ENCODE measurements at places on chromosomes 3 and 15.

DNA sequence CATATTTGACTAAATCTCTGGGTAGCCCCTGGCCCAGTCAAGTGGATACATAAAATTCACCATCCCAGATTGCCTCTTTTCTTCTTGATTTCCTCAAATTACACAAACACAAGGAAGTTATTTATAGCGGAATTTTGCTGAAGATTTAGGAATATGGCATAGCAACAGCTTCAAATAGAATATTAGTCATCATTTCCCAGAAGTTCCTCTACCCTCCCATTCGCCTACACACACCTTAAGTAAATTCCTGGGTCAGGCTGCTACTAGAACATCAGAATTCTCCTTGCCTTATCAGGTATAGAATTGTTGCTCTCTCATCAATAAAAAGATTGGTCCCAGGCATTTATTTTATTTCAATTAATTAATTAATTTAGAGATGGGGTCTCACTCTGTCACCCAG lies 31.6 kb downstream of the MESD start:
- no peak for DNase-seq

DNA sequence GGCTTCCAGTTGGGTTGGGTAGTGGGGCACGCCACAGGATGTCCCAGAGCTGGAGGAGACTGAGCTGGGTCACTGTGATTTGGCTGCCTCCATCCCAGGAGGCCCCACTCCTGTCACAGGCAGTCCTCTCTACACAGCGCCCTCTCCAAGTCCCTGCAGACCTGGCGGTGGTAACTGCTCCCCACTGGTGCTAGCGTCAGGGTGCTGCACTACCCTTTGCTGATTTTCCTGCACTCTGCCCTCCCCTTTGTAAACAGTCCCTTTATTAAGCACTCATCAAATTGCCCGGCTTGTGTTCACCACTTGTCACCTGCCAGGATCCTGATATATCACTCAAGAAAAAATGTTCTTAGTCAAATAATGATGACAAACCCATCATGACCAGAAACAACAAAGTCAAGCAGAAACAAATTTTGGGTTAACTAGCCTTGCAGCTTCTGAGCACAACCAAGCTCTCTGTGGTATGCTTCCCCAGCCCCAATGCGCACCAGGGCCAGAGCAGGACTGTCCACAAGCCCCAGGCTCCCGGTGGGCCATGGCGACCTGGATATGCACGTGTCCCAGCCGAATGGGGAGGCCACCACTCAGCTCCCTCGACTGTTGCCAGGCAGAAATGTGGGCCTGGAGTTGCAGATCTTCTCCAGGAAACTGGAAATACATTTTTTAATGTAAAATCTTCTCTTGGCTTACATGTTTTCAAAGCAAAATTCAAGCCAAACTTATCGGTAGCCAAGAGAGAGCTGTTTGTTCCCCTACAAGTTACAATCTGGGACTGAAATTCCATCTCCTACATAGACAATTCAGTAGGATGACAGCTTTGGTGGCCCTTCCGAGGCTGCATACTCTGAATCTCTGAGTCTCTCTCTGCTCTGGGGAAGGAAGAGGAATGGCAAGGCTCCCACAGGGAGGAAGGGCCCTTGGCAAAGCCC lies 24.5 kb downstream of the MEGF11 start:
- DNase-seq: no peak

- DNase-seq: no peak
These were observed 141.7 kb downstream of the IL5RA start for GRCh38 chr3:2968475-2968874.

- no peak for DNase-seq
These were observed 883 bp downstream of the MAGEF1 start for GRCh38 chr3:184710870-184711492.

GRCh38 chr3:134852132-134852531 lies 57.1 kb downstream of the EPHB1 start:
- DNase-seq: no peak

- no peak for DNase-seq
These were observed 115.9 kb downstream of the EEFSEC start for GRCh38 chr3:128269006-128269775.

GRCh38 chr3:50272911-50273688 lies 4.2 kb downstream of the SEMA3B start:
- peak; percentile 63 for DNase-seq

- no peak for DNase-seq
These were observed 172.2 kb downstream of the ATP10A start for GRCh38 chr15:25690673-25691543.

- no peak for DNase-seq
These were observed 133.7 kb downstream of the FOXB1 start for GRCh38 chr15:60137711-60138396.

DNA sequence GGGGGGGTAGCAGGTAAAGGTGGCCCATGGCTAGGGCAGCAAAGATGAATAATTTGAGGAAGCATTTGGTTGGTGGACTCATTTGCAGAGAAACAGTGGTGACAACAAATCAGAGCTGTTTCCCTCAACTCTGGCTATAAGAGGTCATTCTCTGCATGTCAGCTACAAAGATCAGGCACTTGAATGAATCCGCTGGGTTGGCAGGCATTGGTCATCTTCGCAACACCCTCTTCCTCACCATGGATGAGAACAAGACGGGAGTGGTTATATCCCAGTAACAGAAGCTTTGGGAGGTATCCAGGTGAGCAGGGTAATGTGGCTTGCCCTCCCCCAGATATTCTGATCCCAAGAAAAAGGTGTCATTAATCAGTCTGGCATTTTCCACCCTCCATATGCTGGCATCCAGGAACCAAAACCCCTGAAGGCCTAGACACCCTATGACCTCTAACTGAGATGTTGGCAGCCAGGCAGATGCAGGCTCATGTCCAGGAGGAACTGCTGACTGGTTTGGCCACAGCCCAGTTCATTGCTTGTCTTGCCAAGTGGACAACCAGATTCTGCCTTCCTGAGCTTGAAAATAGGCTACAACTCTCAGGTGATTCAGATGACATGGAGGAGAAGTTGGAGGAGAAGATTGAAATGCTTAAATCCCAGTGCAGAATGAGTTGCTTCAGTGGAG lies 108.9 kb upstream of the TRIM42 start:
- DNase-seq: no peak

GRCh38 chr3:50202353-50203112 lies 2.5 kb upstream of the SLC38A3 start:
- DNase-seq: no peak

DNA sequence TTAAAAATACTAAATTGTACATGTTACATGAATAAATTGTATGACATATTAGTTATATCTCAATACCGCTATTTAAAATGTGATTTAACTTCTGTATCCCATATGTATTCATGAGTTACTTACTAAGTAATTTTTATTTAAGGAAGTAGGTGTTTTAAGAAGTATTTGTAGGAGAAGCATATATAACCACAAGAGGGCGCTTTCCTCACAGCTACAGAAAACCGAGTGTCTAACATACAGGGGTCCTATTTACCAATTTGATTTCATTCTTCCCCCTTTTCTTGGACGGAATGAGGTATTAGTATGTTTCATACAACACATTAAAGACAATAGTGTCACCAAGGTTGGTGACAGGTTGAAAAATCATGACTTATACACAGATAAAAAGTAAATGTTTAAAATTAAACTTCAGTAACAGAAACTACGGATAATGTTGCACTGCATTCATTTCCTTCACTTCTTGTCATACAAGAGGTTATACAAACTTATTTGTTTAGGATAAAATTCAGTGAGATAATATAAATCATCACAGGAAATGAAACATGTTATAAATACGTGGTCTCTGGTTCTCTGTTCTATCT lies 253.6 kb downstream of the MAGI1 start:
- DNase-seq: no peak

DNA sequence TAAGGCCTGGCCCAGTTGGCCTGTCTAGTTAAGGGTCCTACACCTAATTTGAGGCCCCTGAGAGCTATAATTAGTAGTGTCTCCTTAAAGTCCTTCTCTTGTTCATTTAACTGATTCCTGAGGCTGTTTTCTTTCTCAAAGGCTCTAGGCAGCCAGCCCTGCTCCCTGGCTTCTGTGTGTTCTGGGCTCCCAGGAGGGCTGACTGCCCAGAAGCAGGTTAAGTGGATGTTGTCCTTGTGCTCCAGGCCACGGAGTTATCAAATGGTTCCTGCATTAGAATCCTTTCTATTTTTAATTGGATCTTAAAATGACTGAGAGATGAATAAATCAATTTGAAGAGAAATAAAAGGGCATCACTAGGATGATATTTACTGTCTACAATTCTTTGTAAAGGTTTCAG lies 140.0 kb downstream of the SNRK start:
- DNase-seq: no peak

DNA sequence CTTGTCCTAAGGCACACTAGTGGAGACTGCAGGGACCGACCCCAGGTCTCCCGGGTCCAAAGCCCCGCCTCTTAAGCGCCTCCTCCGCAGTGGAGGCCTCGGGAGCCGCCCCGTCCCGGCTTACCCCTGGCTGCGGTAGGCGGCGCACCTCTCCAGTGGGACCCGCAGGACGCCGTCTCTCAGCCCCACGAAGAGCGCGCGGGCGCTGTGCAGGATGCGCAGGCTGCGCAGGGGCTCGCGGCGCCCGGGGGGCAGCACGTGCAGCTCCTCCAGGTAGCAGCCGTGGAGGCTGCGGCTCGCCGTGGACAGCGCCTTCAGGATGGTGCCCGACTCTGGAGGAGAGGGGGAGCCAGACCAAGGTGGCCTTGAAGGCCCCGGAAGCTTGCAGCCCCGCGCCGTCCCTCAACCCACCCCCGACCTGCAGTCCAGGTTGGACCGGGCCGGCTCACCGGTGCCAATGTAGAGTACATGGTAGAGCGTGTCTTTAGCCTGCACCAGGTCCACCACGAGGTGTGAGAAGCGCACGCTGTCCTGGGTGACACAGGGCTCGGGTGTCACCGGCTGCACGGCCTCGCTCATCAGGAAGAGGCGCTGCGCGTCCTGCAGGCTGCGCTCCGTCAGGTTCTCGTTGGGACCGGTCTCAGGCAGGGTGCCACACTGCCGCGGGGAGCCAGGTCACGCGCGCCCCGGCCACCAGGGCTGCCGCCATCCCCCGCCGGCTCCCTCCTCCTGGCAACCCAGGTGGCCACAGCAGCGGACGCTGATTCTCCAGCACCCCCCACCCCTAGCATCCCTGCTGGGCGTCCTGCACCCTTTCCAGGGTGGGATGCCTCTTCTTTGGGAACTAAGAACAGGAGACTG lies 105.5 kb downstream of the SEMA5B start:
- no peak for DNase-seq

DNA sequence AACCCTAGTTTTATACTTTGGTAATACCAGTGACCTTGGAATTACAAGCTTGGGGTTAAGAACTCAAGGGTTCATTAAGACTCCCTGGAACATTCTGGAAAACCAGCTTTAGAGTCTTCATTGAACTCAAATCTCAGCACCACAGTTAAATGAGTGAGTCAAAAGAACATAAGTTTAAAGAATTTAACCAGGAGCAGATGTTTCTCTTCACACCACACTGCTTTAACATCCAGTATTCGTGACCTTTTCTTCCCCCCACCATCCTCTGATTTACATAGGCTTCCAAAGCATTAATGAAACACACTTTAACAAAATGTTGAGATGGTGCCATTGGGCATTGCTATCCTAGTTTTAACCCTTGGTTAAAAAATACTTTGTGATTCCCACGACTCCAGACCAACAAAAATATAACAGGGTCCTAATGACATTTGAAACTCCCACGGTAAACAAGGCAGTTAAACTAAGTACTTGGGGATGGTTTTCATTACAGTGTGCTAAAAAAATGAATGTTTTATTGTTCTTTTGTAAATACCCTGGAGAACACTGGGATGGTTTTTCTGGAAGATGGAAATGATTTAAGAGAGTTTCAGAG lies 123.9 kb downstream of the OXNAD1 start:
- DNase-seq: no peak

DNA sequence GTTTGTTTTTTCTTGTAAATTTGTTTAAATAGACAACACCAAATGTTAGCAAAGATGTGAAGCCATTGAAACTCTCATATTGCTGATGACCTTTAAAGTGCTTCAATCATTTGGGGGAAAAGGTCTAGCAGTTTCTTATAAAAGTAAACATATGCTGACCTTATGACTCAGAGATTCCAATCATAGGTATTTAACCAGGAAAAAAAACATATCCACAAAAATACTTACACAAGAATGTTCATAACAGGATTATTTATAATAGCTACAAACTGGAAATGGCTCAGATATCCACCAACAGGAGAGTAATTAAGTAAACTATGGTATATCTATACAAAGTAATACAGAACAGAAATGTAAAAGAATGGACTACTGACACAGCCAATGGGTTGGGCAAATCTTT lies 27.1 kb upstream of the RORA start:
- no peak for DNase-seq

- DNase-seq: no peak
These were observed 171.9 kb downstream of the FAM43A start for GRCh38 chr3:194857469-194858113.

GRCh38 chr15:67105065-67105951 lies 39.9 kb downstream of the SMAD3 start:
- no peak for DNase-seq

DNA sequence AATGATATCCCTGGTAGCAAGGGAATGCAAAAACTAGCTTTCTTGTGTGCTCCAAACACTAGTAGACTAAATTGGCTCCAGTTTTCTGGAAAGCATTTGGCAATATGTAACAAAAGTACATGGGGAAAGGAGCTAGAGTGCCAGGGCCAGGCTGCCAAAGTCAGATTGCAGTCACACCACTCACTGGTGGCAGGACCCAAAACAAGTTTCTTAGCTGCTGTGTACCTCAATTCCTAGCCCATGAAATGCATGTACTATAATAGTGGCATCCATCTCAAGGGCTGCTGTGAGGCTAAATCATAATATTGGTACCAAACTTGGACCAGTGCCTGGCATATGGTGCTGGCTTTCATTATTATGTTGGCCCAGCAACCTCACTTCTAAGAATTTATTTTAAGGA lies 49.3 kb downstream of the CLDN18 start:
- no peak for DNase-seq

GRCh38 chr3:140712301-140712700 lies 34.4 kb downstream of the TRIM42 start:
- DNase-seq: no peak

DNA sequence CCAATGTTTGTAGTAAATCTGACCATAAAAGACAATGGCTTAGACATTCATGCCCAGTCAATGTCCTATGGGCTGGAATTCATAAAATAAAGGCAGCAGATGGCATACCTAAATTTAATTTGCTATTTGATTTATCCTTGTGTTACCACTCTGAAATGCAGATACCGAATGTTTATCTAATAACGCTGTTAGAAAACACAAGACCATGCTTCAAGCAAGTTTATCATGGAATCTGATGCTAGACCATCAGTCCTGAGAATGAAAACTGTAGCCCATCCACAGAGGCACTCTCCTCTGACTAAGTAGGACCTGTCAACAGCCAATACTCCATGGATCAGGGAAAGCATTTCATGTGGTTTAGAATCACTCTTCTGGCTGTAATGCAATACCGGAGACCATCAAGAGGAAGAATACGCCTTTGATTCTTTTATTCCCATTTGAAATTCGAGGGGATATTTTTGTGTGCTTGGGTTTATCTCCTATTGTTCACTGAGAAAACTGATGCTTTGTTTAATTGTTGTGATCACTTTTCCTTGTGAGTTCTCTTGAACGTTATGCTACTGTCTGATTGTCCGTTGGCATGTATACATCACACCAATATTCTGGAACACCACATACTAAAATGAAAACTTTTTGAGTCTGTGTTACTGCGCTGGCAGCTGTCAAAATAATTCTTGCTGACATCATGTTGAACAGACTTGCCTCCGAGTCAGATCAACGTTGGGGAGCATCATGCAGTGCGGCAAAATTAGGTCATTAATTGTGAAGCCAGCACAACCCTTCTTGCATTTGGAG lies 12.1 kb upstream of the CPB1 start:
- DNase-seq: no peak

GRCh38 chr3:129506231-129506742 lies 22.2 kb upstream of the RHO start:
- DNase-seq: no peak

GRCh38 chr3:3087279-3087678 lies 22.9 kb downstream of the IL5RA start:
- no peak for DNase-seq
